ENCODE measurements at places on chromosomes 2 and 18.

DNA sequence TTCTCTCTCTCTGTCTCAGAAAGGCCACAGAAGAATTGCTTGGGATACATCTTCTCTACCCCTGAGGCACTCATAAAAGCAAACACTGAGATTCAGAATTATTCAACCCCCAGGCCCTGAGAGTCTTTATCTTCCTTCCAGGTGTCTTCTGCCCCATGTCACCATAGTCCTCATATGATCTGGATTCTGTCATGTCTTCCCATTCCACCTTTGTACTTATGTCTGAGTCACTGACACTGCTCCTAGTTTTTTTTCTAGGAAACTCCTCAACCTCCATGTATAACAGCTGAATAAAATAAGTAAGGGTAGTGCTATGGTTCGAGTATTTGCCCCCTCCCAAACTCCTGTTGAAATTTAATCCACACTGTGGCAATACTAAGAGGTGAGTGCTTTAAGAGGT lies 11.6 kb downstream of the HIBCH start:
- no peak for DNase-seq

DNA sequence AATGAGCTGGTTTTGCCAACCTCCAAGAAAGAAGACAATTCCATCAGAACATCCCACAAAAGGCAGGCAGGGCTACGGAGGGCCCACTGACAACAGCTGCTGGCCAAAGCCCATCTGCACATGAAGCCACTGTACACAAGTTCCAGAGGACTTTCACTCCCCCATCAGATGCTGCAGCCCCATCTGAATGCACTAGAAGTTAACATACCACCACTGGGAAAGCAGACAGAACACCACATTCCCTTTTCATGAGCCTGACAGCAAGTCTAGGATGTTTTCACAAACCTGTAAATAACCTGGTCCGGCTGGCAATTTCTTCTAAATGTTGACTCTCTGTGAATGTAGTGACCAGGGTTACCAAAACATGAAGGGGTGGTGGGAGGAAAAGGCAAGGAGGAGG lies 41.5 kb downstream of the CCBE1 start:
- no peak for DNase-seq

DNA sequence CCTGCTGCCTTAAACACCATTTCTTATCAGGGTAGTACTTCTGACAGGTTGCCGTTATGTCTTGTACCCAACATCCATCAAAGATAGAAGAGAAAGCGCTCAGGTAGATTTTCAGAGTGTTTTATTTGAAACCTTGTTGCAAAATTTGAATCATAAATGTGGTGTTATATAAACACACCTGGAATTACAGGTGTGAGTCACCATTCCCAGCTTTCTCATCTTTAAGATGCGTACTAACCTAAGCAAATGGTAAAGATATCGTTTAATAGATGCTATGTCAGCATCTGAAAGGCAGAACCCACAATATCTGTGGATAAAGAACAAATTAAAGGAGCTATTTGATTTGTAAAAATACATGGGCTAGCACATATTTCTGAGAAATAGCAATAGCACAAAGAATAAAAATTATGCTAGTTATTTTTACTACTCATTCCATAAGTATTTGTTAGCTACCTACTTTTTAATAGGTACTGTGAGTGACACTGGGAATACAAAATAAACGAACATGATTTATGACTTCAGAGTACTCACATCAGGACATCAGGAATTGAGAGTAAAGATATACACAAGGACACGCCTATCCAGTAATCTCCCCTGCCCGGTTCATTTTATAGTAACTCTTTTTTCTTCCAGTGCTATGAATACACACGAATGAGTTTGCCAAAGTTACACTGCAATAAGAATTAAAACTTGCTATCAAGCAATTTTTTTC lies 193.8 kb downstream of the RBM43 start:
- DNase-seq, result no peak

DNA sequence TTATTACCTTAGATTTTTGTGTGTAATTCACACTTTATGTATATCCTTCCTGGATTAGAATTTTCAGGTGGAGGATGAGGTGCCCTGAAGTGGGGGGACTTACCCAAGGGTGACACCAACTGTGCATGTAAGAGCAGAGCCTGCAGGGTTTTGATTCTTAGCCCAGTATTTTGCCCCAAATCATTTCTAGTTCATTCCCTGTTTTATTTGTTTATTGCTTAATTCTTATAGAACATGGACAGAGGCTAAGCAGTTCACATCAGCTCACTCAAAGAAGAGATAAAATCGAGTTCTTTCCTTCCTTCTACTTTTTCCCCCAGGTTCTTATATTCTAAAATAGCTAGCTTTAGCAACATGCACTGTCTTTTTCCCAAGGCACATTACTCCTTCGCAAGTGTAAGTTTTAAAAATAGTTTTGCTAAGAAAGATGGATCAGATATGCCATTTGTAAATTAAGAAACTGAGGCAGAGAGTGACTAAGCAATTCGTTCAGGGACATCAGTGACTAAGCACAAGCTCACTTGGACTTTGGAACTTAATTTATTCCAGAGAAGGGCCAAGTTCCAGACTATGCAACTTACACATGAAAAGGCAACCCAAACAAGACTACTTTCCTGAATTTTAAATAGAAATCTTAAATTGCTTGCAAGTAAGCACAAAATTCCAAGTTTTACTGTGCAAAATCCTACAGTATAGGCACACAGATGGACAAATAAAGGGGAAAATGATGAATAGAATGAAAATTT lies 427.9 kb upstream of the POU3F3 start:
- no peak for DNase-seq

DNA sequence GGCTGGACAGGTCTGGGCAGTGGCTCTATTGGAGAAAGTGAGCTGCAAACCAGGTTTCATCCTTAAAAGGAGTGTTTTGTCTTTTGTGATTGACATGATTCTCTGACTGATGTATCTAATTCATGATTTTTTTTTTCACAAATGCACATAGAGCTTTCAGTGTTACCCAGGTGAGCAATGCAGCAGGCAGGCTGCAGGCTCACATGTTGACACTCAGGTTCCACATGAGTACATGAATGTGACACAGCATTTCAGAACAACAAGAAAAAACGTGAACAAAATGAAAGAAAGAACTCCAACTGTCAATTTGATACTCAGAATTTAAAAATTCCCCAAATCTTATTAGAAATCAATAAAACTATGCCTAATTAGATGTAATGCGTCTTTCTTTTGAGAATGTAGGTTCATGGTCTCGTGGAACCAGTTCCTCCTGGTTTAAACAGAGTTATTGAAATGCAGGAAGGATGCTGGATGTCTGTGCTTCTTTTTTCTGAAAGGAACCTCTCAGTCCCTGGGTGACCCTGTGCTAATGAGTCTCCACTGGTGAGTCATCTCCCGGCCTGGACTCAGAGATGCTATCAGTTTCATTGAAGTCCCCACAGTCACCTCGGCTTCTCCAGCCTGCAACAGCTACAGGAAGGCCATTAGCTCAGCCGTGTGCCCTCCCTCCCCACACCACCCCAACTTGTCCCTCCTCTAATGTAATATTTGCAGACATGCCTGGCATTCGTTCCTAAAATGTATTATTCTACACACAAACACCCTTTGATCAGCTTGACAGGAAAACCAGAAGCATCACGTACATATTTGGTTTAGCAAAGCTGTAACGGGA lies 430.4 kb downstream of the LPIN1 start:
- DNase-seq, result no peak

- DNase-seq, result no peak
These were observed 80.6 kb downstream of the NRP2 start for GRCh38 chr2:205762881-205763280.

DNA sequence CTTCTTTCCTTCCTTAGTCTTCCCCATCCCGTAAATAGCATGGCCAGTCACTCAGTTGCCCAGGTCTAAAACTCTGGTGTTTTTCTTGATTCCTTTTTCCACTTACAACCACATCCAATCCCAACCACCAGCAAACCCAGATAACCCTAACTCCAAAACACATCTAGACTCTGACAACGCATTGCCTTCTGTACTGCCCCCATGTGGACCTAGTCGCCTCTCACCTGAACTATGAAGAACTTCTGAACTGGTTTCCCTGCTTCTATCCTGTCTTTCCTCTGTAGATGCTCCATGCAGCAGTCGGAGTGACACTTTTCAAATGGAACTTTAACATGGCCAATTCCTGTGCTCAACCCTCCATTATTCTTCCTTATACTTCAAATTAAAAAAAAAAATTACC lies 26.5 kb downstream of the ST6GAL2 start:
- no peak for DNase-seq

DNA sequence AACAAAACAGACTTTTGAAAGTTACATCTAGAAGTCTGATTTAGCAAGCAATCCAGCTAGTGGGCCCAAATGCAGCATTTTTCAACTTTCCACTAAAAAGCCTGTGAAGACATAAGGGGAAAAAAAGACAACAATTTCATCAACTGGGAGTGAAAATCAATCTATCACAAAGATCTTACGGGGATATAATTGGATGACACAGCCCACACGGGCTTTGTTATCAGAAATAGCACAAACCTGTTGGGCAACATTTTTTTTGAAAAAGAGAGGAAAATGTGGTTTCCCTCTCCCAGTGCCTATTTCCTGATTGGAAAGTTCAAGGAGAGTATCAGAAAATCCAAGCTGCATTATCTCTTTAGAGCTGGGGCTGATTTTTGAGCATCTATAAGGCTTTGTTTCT lies 132.7 kb downstream of the EVA1A start:
- DNase-seq, result no peak

- no peak for DNase-seq
These were observed 223.1 kb upstream of the PARD3B start for GRCh38 chr2:204321910-204322751.

DNA sequence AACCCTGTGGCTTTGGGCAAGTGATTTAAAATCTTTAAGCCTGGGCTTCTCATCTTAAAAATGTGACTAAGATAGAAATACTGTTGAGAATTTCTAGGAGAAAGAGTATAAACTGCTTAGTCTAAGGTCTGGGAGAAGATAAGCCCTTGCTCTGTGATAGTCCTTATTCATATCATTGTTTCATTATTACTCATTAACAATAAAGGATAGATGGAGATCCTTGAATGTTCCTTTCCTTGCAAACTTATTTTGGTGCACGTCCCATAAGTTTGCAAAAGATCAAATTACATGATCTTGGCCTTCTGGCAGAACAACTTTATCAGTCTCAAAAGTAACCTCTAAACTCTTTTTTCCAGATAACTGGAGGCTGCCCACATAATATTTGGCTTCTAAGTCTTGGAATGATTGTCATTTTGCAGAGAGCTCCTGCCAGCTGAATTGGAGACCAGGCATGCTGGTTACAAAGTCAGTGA lies 138.3 kb downstream of the FAM124B start:
- DNase-seq, result no peak
